ENCODE measurements at places on chromosomes 12 and 14.

- no peak for DNase-seq
These were observed 74.6 kb upstream of the CEP83 start for GRCh38 chr12:94534278-94534677.

DNA sequence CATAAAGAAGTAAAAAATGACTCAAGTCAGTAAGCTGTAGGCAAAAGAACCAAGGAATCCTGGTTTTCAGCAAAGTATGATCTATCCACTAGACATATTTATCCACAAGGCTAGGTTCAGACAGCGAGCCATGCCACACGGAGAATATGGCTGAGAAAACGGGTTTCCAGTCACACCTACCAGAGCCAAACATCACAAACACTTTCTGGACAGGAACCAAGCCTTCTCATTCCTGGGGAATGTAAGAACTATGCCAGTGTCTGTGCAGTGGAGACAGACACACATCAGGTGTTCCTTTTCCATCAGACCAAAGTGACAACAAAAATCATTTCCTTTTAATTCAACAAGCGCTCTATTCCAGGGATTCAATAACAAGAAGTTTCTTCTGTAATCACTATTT is 41.1 kb downstream of the AREL1 start:
- DNase-seq, result no peak

- DNase-seq, result no peak
These were observed 274.9 kb downstream of the EMP1 start for GRCh38 chr12:13471471-13471870.

DNA sequence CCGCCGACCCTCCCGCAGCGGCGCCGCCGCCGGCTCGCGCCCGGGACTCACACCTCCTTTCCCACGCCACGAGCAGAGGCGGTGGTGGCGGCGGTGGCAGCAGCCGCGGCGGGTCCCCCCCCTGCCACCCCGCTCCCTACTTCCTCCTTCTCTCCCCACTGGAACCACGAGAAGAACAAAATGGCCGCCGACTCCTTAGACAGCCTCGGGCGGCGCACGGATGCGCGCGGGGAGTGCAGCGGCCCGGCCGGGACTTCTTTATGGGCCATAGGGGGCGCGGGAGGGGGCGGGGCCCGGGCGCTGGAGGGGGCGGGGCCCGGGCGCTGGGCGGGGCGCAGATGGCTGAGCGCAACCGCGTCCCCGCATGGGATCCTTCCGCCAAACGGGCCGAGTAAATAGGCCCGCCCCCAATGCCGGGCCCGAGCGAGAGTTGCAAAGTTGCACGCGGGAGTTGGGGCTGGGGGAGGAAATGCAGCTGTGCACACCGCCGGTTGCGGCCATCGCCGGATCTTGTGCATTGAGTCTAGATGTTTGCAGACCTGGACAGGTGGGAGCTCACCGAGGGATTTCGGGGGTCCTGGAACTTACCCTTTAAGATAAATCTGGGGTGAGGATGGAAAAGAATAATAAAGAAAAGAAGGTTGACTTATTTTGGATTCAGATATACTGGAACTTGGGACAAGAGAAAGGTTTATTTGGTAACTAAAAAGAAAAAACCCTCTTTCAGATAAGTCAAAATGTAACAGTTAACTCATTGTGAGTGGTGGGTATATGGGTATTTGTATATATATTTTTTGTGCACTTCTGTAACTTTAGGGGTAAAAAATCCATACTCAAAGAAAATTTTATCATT is at the start of gene PPP1CC:
TSS of gene PPP1CC (minus strand) at position 174 of the 853 bp plus-strand sequence. CDS start 184 bp downstream, outside the sequence.
- peak; percentile 97 for DNase-seq

GRCh38 chr14:102771144-102771543 is 6.1 kb upstream of the TRAF3 start:
- DNase-seq, result no peak

- DNase-seq, result no peak
These were observed 149.7 kb upstream of the ARHGAP5 start for GRCh38 chr14:31927348-31927832.

- DNase-seq, result no peak
These were observed 221.2 kb downstream of the NELL2 start for GRCh38 chr12:44654646-44655639.

DNA sequence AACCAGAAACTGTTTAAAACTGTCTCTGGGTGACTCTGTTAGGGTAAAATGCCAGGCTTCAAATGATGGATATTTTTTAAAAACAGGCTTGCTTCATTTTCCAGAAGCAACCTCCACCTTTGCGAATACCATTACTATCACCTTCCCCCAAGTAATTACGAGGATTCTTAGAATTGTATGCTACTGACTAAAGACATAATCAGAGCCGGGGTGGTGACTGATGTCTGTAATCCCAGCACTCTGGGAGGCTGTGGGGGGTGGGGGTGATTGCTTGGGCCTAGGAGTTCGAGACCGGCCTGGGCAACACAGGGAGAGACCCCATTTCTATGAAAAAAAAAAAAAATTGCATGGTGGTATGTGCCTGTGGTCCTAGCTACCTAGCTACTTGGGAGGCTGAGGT is 38.3 kb downstream of the FGD6 start:
- DNase-seq, result no peak

GRCh38 chr12:57553343-57554202 is 3.7 kb downstream of the KIF5A start:
- no peak for DNase-seq

DNA sequence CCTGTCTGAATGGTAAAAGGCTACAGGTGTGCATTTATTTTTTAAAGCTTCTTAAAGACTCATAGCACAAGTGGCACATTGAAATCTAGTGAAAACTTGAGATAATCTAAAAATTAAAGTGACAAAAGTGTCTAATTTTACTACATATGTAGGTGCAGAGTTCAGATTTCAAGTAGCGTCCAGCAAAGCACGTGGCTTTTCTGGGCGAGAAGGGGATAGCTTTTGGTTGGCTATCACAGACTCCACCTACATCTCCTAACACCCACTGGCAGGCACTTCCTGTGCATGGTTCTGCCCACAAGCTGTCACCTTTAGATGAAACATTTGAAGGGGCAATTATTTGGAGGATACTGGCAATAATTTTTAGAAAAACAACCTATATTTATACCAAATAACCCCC is 1.9 kb upstream of the PITPNM2 start:
- no peak for DNase-seq

- DNase-seq, result no peak
These were observed 149.5 kb downstream of the ETV6 start for GRCh38 chr12:11798856-11799501.

GRCh38 chr14:63938198-63939005 is 85.6 kb downstream of the SYNE2 start:
- DNase-seq, result no peak

GRCh38 chr14:105281371-105282097 is 19.3 kb downstream of the BRF1 start:
- peak; percentile 62 for DNase-seq

DNA sequence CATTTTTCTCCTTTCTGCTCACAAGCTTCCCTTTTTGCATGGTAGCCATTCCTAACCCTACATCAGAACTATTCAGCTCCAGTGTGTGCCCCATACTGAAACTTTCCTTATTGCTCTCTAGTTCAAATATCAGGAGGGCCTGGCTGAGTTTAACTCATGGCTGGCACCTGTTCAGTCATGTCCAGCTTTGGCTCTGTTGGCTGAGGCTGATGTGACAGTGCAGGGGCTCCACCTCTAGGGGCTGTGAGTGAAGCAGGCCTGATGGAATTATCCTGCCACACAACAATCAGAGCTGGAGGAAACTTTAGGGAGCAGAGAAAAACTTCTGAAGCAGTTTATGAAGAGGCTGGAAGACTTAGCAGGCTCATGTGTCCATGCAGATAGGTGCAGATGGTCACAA is 8.5 kb downstream of the COQ6 start:
- DNase-seq, result no peak

DNA sequence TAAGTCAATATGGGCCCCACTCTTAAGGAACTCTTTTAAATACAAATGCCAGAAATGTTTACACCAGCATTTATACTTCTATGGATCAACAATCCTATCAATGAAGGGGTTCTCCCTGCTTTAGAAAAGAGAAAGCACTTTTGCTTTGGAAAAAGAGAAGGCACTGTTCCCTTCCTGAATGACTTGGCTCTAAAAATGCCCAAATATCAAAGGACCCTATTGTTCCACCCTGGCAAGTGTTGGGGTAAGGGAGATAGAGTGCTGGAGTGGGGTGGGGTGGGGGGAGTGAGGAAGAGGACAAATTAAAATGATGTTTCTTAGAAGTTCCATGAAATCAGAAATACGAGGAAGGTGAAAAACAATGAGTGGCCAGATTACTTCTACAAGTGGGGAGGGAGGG is 131.6 kb upstream of the GRIN2B start:
- DNase-seq, result no peak

DNA sequence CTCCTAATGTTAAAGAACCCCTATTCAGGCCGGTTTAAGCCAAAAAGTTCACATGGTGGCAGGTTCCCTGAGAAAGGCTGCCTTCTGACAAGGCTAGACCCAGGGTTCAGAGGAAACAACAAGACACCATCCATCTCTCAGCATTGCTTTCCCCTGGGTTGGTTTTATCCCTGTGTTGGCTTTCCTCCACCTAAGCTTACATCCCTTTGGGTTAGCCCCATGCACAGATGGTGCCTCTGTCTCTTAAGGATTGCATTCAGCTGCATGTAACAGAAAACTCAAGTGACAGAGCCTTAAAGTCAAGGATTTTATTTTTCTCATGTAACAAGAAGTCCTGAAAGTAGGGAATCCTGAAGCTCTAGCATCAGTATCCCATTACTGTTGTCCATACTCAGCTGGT is 42.8 kb upstream of the RIN3 start:
- DNase-seq, result no peak

DNA sequence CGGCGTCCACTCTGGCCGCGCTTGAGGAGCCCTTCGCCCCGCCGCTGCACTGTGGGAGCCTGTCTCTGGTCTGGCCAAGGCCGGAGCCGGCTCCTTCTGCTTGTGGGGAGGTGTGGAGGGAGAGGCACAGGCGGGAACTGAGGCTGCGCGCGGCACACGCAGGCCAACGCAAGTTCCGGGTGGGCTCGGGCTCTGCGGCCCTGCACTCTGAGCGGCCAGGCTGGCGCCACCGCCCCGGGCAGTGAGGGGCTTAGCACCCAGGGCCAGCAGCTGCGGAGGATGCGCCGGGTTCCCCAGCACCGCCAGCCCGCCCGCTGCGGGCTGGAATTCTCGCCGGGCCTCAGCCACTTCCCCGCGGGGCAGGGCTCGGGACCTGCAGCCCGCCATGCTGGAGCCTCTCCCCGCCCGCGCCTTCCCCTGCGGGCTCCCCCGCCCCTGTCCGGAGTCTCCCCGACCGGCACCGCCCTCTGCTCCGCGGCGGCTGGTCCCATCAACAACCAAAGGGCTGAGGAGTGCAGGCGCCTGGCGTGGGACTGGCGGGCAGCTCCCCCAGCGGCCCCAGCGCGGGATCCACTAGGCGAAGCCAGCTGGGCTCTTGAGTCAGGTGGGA is 921.2 kb upstream of the FOXG1 start:
- no peak for DNase-seq

- peak; percentile 51 for DNase-seq
These were observed 399.0 kb downstream of the NAV3 start for GRCh38 chr12:78229591-78230101.

- DNase-seq, result peak; percentile 62
These were observed 525 bp downstream of the ATP5F1B start for GRCh38 chr12:56645201-56645716.

- DNase-seq, result no peak
These were observed 85.4 kb downstream of the PIWIL1 start for GRCh38 chr12:130423136-130423535.

GRCh38 chr12:6370994-6371754 is 4.2 kb downstream of the SCNN1A start:
- peak; percentile 27 for DNase-seq

- peak; percentile 41 for DNase-seq
These were observed 1338.8 kb upstream of the SEL1L start for GRCh38 chr14:82872494-82872893.

GRCh38 chr14:93701562-93701961 is 86.7 kb downstream of the PRIMA1 start:
- DNase-seq, result no peak

DNA sequence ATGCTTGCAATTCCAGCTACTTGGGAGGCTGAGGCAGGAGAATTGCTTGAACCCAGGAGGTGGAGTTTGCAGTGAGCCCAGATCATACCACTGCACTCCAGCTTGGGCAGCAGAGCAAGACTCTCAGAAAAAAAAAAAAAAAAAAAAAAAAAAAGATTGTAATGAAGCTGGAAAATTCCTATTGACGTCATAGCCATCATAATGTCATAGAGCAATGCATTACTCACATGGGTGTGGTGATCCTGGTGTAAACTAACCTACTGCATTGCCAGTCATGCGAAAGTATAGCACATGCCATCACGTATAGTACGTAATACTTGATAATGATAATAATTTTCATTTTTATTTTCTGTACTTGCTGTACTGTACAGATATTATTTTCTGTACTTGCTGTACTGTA is 42.7 kb upstream of the NID2 start:
- DNase-seq, result no peak

DNA sequence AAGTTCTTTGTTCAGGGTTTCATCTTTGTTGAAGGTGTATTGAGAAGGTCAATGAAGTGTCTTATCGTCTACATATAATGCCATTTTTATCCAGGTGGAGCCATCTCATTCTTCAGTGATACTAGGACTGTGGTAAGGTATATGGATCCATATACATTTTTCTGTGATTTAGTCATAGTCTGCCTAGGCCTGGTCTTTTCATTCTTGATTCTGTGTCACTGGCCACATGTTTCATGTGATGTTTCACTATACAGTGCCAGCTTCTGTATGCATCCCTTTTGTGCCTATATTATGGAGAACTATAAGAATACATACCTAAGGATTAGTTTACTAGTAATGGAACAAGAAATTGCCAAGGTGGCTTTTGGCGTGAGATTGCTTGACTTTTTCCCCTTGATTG is 40.5 kb downstream of the VEZT start:
- DNase-seq, result no peak

DNA sequence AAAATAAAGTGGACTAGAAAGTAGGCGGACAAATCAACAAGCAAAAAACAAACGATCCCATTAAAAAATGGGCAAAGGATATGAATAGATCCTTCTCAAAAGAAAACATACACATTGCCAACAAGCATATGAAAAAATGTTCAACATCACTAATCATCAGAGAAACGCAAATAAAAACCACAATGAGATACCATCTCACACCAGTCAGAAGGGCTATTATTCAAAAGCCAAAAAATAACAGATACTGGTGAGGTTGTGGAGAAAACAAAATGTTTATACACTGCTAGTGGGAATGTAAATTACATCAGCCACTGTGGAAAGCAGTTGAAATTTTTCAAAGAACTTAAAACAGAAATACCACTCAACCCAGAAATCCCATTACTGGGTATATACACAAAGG is 70.3 kb downstream of the RPS6KA5 start:
- DNase-seq, result no peak

GRCh38 chr14:72457641-72458040 is 436.3 kb downstream of the DPF3 start:
- no peak for DNase-seq
